AG09309 (cell line): ENCODE measurements at places on chromosomes 2 and 18.

DNA sequence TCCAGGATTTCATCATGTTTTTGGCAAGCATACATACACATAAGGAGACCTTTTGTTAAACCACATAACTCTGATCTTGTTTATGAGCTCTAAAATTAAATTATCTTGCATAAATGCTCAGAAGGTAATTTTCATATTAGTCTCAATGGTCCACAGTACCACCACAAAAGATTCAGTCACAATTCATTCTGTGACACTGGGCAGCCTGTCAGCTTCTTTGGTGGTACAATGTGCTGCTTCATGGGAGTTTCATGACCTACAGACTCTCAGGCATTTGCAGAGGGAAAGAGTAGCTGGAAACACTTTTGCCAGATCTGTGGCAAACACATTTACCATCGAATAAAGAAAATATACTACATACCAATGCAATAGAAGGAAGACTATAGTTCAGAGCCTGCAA, 51.3 kb upstream of the ZNF397 start:
- no peak for DNase-seq

- DNase-seq: no peak
Observed at GRCh38 chr2:195560209-195560895, 96.7 kb upstream of the SLC39A10 start.

GRCh38 chr2:109279243-109279860, 150.3 kb downstream of the SH3RF3 start:
- no peak for DNase-seq

GRCh38 chr2:181378491-181378890, 78.7 kb upstream of the ITGA4 start:
- no peak for DNase-seq

- DNase-seq: no peak
Observed at GRCh38 chr2:108627911-108628567, 91.2 kb upstream of the RANBP2 start.

DNA sequence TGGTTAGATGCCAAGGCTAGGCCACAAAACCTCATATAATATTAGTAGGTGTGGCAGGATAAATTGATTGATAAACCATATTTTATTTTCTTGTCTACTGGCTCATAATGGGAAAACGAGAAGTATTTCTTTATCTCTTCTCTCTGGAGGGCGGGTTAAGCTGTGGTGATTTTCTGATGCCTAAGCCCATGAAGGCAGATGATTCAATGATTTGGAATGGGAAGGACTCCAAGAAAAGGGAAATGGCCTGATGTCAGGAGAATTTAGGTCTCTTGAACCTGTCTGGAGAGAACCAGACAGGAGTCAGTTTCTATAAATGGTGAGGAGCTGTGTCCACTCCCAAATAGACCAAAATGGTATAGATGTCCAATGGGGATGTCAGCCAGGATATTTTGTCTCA, 18.7 kb upstream of the MAP4K3 start:
- DNase-seq: no peak

DNA sequence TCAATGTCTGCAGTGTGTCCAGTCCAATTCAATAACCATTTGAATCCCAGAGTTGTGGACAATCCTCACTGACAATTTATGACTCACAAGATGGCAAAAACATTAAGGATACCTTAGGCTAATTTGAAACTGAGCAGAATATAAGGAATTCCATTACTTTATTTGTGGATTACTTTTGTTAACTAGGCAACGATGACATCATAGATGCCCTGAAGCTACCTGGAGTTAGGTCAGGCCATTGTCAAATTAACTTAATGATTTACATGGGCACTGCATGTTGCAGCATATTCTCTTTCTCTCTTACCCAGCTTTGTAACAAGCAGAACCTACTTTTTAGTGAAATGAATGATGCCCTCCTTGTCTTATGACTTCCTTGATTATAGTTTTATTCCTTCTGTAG, 100.0 kb upstream of the CDCA7 start:
- DNase-seq: no peak

GRCh38 chr18:61651880-61652268, 240.9 kb downstream of the RNF152 start:
- no peak for DNase-seq

DNA sequence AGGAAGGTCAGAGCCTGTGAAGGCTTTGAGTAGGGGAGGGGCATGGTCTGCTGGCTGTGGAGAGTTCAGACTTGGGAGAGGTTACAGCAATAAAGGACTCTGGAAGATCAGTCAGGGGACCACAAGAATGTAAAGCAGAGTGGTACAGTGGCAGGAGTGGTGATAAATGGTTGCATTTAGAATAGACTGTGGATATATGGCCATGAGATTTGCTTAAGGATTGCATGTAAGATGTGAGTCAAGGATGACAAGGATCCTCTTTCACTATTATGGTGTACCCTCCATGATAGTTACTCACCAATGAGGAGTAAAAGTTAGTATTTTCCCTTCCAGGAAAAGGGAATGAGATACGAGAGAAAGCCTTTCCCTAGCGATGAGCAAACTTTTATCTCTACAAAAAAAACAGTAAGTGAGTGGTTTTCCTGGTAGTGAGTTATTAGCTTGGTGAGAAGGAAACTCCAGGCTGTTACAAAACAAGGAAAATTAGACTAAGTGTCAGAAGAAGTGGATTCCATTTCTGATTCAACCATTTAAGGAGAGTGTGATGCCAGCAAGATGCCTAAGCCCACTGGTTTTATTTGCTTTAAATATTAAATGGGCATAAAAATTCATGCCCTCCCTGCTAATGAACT, 818.0 kb upstream of the ACVR2A start:
- no peak for DNase-seq

DNA sequence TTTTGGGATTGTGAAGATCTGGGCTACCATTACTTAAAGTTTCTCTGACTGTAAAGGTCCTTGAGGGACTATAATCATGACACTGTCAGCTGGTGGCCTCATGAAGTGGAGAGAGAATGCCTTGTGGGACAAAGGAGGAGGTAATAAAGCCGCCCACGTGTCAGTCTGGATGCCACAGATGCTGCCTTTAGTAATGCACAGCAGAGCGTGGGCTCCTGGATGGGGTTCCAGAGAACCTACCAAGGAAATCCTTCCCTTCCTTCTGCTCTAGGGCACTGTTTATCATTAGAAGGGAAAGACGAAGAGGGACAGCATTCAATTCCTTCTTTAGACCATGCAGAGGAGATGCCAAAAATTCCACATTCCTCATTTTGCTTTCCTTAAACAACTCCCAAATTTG, 63.5 kb downstream of the COL5A2 start:
- no peak for DNase-seq

DNA sequence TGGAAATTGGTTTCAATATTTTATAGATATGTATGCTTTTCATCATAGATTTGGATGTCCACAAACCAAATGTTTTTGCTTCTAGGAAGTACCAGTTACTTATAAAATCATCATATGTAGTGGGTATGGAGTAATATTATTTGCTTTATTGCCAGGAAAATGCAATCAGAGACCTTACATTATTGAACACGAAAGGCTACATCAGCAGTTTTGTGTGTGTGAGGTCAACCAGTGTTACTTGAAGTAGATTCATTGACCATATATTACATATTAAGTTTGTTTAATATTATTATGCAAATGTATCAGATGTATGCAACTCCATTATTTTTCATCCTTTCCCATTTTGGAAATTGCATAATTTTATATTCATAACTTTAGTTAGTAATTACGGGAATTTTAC, 219.1 kb upstream of the MMADHC start:
- no peak for DNase-seq

GRCh38 chr18:53567929-53568574, 656.4 kb downstream of the MBD2 start:
- DNase-seq: peak; percentile 3

DNA sequence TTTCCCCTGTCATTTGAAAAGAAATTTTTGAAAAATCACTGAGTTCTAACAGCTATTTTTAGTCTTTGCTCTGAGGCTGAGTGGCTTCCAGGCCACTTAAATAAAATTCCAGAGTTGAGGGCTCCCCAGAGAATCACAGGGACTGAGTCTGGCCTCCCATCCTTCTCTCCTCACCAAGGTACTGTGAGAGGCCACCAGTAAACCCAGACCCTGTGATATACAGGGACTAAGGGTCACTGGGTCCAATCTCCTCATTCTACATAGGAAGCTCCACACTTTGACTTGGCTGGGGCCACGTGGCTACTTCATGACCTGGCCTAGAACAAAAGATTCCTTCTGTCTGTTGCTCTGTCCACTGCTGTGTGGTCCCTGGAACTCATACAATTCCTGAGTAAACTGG, 123.2 kb upstream of the CDCA7 start:
- DNase-seq: no peak

- DNase-seq: no peak
Observed at GRCh38 chr2:235411905-235412485, 81.8 kb upstream of the AGAP1 start.

DNA sequence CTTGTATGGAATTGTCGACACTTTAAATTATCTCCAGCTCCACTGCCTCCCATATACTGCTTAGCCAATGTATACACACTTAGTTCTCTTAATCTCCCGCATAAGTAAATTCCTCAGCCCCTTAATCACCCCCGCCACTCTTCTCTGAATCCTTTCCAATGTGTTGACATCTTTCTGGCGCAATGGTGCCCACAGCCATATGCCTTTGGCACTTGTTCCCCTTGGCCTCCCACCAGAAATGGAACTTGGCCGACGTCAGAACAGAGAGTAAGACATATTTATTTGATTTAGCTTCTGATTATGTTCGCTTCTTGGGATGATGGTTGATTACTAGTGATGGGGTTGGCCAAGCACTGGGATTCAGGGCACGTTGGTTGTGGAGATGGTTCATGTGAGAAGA, 1089.3 kb upstream of the CELF4 start:
- DNase-seq: no peak

DNA sequence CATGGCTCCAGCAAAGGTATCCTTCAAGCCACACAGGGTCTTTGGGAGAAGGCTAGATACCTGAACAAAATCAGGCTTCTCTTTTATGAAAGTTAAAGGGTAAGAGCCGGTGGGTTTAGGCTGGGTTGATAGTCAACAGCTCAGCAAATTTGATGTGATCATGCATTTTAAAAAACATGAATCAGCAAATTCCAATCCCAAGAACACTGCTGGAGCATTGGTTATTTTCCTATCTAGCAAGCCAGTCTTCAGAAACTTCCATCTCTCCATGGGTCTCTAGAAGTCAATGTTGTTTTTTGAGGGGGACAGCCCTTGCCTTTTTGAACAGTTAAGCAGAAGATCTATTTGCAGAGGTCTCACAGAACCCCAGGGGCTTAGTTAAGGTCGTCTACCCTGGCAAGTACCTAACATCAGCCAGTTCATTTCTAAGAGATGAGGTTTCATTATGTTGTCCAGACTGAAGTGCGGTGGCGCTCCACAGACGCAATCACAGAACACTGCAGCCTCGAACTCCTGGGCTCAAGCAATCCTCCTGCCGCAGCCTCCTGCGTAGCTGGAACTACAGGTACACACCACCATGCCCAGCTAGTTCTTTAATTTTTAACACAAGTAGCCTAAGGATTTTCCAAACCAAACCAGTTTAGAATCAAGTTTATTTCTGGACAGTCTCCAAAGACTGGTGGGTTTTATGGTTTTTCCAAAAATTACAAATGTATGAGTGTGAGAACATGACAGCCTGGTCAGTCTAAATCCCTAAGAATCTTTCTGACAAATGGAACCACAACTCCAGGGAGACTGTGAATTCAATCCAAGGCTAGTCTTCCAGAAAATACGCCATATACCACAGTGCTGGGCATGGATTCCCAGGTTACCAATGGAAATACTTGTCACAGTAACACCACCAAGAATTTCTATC, 4.1 kb upstream of the ZCCHC2 start:
- DNase-seq: no peak

DNA sequence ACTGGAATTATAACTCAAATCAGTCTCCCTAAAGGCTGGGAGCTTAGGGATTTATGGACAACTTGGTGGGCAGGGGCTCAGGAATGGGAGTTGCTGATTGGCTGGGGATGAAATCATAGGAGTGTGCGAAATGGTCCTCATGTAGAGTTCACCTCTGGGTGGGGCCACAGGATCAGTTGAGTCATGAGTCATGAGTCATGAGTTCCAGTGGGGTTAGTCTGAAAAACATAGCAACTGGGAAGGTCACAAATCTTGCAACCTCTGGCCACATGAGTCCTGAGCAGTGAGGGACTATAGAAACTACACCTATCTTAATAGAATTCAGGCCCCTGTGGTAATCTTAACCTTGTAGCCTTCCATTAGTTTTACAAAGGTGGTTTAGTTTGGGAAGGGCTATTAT, 383.3 kb downstream of the RBM43 start:
- DNase-seq: no peak

DNA sequence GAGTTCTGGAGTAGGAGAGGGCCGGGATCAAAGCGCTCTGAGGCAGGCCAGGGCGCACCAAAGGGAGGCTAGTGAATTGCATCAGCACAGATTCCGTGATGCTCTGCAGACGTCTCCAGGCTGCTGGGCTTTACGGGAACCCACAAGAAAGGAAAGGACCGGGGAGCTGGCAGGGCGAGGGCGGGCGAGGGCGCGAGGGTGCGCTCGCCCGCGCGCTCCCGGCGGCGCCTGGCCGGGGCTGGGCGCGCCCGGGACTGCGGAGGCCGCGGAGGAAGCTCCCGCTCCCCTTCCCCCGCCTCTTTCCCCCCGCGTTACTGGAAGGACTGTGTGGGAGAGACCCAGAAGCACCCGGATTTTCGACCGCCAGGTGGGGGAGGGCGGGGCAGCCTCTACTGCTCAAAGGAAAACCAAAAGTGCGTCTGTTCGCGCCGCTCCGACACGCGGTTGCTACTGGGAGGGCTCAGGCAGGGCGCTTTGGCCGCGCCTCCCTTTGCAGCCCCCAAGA, 2.4 kb upstream of the FOSL2 start:
- peak; percentile 92 for DNase-seq

GRCh38 chr18:55401638-55402191, 186.3 kb downstream of the TCF4 start:
- peak; percentile 77 for DNase-seq

- peak; percentile 49 for DNase-seq
Observed at GRCh38 chr2:42859006-42859552, 66.7 kb upstream of the HAAO start.

GRCh38 chr2:190159453-190159852, 96.9 kb upstream of the MSTN start:
- DNase-seq: peak; percentile 35

GRCh38 chr18:1663879-1664705, 759.4 kb downstream of the ADCYAP1 start:
- DNase-seq: no peak

- peak; percentile 14 for DNase-seq
Observed at GRCh38 chr2:75403991-75404428, 156.7 kb downstream of the EVA1A start.

DNA sequence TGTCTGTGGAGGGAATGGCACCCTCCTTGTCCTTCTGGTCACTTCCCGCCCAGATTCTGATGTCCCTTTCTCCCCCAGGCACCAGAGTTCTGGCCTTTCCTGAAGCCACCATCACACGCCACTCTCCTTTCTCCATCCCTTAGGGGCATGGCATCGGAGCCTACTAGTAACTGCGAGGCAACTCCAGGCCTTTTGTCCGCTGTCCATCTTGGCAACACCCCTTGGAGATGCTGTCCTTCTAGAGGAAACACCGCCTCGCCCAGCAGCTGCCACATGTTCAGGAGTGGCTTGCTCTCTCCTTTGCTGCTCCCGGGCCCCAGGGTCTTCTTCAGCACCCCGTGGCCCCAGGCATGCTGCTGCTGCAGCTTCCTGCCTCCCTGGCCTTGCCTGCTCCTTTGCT, 267.0 kb downstream of the SRBD1 start:
- DNase-seq: no peak
